ENCODE measurements at places on chromosomes 1 and 21.

DNA sequence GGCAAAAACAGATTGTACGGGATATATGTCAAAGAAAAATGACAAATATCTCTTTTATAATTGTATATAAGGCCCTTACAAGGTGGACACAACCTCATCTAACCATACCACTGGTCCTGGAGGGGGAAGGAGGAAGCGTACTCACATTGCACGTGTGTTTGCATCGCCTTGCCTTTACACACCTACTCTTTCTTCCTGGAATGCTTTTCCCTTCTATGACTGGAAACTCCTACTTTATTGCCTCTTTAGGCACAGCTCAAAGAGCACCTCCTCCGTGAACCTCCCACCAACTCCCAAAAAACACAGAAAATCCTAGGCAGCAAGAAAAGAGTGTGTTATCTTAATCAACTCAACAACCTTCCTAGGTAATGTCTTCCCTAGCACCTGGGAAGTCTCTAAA is 99.7 kb upstream of the LBR start:
- no peak for DNase-seq

DNA sequence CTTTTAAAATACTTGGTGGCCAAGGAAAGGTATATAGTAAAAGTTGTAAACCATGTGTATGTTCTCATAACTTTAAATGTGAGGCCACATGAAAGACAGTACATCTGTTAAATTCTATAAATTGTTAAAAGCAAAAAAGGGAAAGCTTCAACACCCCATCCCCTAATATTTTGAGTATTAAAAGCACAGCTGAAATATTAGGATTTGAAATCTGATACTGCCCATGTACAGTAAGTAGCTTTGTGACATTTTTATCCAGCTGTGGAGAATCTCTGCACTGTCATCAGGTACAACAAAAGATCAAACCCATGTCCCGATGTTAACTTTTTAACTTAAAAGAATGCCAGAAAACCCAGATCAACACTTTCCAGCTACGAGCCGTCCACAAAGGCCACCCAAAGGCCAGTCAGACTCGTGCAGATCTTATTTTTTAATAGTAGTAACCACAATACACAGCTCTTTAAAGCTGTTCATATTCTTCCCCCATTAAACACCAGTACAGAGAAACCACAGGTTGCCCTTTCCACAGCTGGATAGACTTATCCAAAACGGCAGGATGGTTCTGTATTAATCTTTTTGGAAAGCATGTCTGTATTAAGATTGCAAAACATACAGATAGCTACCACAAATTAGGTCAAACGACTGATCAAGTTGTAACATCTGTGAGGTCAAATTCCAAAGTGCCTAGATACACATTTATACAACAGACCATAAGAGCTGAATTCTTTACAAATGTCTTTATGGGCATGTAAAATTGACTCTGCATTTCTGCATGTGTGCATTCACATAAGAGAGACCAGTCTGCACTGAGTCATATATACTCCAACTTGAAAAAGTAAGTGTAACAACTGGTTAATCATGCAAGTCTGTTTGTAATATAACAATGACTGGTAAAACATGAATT is 5.2 kb downstream of the IRF2BP2 start:
- peak; percentile 69 for DNase-seq

DNA sequence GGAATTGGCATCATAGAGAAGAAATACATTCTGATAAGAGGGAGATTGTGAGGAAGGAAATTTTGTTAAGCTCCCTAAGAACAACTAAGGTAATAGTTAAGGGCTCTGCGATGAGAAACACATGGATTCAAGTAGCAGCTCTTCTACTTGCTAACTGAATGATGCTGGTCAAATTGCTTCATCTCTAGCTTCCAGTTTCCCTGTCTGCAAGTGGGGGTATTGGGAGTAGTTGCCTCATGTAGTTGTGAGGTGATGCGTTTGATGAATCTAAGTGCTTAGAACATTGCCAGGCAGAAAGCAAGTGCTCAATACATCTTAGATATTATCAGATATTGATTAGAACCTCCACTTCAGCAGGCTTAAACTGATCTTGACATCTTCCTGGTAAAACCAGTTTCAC is 84.8 kb downstream of the CD58 start:
- DNase-seq: peak; percentile 50

GRCh38 chr1:224509907-224510306 is 75.3 kb upstream of the WDR26 start:
- no peak for DNase-seq

GRCh38 chr1:6350416-6351088 is 43.0 kb downstream of the ACOT7 start:
- no peak for DNase-seq

DNA sequence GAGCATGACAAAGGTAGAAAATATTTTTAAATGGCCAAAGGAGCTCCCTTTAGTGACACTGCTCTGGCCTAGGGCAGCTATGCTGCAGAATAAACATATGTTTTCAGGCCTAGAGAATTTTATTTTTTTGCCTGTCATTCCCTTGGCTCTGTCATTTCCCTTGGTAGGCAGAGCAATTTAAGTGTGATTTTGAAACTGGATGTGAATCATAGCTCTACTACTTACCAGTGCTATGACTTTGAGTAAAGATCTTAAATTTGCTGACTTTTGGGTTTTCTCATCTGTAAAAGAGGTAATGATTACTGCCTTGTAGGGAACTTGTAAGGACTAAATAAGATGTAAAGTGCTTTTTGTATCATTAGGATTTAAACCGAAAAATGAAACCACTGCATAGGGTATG is 189.0 kb upstream of the ZRANB2 start:
- DNase-seq: no peak

DNA sequence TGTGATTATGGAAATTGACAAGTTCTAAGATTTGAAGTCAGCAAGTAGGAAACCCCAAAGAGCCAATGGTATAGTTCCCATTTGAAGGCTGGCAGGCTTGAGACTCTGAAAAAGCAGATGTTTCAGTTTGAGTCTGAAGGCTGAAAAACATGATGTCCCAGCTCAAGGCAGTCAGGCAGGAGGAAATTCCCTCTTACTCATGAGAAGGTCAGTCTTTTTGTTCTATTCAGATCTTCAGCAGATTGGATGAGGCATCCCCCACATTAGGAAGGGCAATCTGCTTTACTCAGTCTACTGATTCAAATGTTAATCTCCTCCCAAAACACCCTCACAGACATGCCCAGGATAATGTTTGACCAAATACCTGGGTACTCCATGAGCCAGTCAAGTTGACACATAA is 372.5 kb upstream of the ST6GALNAC5 start:
- peak; percentile 42 for DNase-seq

DNA sequence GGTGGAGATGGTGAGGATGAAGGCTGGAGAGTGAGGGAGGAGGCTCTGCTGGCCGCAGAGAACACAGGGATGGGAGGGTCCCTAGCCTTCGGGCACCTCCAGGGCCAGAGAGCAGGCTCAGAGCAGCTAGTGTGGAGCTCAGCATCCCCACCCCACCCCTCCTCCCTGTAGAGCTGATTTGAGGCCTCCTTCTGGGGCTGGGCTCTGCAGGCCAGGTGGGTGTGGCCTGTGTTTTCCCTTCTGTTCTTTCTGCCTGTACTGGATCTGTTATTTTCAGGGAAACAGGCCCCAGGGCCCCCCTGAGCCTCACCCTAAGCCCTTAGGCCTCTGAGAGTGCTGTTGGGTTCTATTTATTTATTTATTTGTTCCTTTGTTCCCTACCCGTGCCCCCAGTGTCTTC is 44.8 kb downstream of the TMCC2 start:
- no peak for DNase-seq

GRCh38 chr1:19852036-19852435 is 30.2 kb upstream of the OTUD3 start:
- DNase-seq: peak; percentile 16

- peak; percentile 91 for DNase-seq
These were observed 1.1 kb downstream of the STMN1 start for GRCh38 chr1:25904943-25905679.

- DNase-seq: no peak
These were observed 603.4 kb downstream of the PTPRU start for GRCh38 chr1:29839726-29840125.

Measured in choroid plexus epithelial cell (primary cell).